ENCODE measurements at places on chromosomes 4 and X.

DNA sequence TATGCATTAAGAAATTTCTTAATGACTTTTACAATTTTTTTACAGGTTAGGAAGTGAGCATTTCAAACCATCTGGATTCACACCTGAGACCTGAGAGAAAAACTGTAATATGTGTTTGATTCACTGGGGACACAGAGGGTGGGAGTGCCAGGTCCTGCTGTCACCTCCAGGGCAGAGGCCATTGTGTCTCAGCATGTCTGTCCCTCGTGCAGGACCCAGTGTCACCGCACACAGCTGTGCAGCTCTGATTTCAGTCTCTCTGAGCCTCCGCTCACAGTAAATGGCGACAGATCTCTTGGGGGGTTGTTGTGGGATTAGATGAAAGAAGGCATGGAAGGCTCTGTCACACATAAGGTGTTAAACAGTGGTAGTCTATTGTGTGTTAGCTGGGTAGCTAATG lies 23.0 kb upstream of the CLDN24 start:
- H3K4me1 ChIP-seq = no peaks in the 10 kb centered on the region
- H3K4me3 ChIP-seq = no peak overlapping the region
- DNase-seq = no peak

DNA sequence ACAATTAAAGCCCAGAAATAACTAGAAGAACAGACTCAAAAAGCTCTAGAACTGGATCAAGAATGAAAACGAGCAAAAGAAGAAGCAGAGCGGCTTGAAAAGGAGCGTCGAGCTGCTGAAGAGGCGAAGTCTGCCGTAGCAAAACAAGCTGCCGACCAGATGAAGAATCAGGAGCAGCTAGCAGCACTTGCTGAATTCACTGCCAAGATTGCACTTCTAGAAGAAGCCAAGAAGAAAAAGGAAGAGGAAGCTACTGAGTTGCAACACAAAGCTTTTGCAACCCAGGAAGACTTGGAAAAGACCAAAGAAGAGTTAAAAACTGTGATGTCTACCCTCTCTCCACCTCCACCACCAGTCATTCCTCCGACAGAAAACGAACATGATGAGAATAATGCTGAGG lies 56.1 kb upstream of the PPP4R3C start:
- H3K27ac ChIP-seq = no peak overlapping the region
- no peaks in the 10 kb centered on the region for H3K27me3 ChIP-seq
- H3K4me1 ChIP-seq = no peaks in the 10 kb centered on the region
- H3K36me3 ChIP-seq = no peaks in the 10 kb centered on the region

GRCh38 chrX:131894995-131895394 lies 128.1 kb upstream of the STK26 start:
- no peaks in the 10 kb centered on the region for H3K4me1 ChIP-seq
- H3K27me3 ChIP-seq = no peaks in the 10 kb centered on the region
- H3K4me3 ChIP-seq = no peak overlapping the region
- H3K36me3 ChIP-seq = no peaks in the 10 kb centered on the region
- DNase-seq = no peak

- H3K4me3 ChIP-seq = no peak overlapping the region
- no peak for DNase-seq
- no peaks in the 10 kb centered on the region for H3K4me1 ChIP-seq
- H3K27ac ChIP-seq = no peak overlapping the region
- no peaks in the 10 kb centered on the region for H3K36me3 ChIP-seq
Observed at GRCh38 chr4:171644430-171645057, 168.7 kb upstream of the GALNTL6 start.

- H3K4me3 ChIP-seq = no peak overlapping the region
- no peaks in the 10 kb centered on the region for H3K27me3 ChIP-seq
- H3K27ac ChIP-seq = no peak overlapping the region
- H3K36me3 ChIP-seq = no peaks in the 10 kb centered on the region
- no peak for DNase-seq
- peaks cover 31% of the 10 kb centered on the region for H3K4me1 ChIP-seq
Observed at GRCh38 chrX:40088803-40089540, 8.8 kb downstream of the BCOR start.

DNA sequence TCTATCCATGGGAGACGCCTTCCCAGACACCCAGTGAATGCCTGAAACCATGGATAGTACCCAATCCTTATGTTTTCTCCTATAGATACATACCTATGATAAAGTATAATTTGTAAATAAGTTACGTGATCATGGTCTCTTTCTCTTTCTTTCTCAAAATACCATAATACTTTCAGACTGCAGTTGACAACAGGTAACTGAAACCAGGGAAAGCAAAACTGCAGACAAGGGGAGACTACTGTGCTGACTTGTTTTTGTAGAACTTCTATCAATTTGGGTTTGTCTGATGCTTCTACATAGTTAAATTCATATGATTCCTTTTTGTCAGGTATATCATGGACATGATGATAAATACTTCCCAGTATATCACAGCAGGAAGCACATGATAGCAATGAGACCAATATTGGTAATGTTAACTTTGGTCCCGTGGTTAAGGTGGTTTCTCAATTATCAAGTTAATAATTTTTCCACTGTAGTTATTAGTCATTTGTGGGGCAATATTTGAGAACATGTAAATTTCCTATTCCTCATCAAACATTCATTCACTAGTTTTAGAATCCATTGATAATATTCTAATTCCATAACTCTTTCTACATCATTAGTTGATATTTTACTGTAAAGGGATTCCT lies 298.0 kb upstream of the TET2 start:
- no peaks in the 10 kb centered on the region for H3K4me1 ChIP-seq
- H3K27ac ChIP-seq = no peak overlapping the region
- no peaks in the 10 kb centered on the region for H3K27me3 ChIP-seq
- H3K4me3 ChIP-seq = no peak overlapping the region

GRCh38 chrX:118773782-118774181 lies 46.4 kb downstream of the IL13RA1 start:
- no peak overlapping the region for H3K4me3 ChIP-seq
- DNase-seq = no peak
- no peak overlapping the region for H3K27ac ChIP-seq
- no peaks in the 10 kb centered on the region for H3K4me1 ChIP-seq
- no peaks in the 10 kb centered on the region for H3K27me3 ChIP-seq

GRCh38 chrX:4382273-4382672 lies 668.8 kb upstream of the PRKX start:
- H3K36me3 ChIP-seq = no peaks in the 10 kb centered on the region
- no peaks in the 10 kb centered on the region for H3K27me3 ChIP-seq
